ENCODE measurements at places on chromosomes 5 and 9. TPM values are rescaled to one million over a fixed set of nuclear protein-coding genes. Genes with fewer than 3 reads are reported as not detected.

DNA sequence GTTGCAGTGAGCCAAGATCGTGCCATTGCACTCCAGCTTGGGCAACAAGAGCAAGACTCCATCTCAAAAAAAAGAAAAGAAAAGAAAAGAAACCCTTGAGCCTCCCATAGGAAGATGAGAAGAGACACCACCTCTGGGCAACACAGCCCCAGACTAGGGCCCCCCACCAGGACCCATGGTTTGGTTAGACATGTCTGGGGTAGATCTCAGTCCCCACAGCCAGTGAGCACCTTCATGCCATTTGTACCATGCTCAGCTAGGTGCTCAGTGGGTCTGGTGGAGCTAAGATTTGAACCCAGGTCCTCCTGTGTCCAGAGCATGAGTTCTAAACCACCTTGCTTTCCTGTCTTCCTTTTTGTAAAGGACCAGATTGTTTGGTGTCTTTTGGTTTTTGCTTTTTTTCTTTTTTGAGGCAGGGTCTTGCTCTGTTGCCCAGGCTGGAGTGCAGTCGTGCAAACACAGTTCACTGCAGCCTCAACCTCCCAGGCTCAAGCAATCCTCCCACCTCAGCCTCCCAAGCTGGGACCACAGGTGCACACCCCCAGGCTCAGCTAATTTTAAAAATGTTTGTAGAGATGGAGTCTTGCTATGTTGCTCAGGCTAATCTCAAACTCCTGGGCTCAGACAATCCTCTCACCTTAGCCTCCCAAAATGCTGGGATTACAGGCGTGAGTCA lies 11.7 kb downstream of the OLFML2A start:
- peak; percentile 37 for DNase-seq

- DNase-seq = no peak
These were observed 163.0 kb downstream of the SMARCA2 start for GRCh38 chr9:2178034-2178734.

DNA sequence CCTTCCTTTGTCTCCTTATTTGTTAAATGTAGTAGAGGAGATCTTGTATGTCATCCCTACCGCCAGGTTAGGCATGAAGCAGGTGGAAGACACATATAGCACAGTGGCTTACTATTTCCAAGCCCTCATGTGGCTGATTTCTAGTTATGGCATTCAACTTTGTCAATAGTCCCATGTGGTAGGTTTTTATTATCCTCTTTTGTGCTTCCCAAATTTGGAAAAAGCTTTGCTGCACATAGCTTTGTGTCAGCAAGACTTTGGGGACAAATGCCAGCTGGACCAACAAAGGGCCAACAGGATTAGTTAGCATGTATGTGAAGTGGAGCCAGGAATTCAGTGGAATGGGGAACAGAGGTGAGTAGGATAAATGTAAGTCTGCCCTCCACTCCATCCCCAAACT lies 276.3 kb downstream of the PSAT1 start:
- DNase-seq = no peak

The ACOT12 gene
- total RNA-seq = not detected

The RNF183 gene
- total RNA-seq = not detected

The TMEFF1 gene
- total RNA-seq = 0.42 TPM

- DNase-seq = no peak
These were observed 2.9 kb upstream of the ICE1 start for GRCh38 chr5:5419291-5420210.

DNA sequence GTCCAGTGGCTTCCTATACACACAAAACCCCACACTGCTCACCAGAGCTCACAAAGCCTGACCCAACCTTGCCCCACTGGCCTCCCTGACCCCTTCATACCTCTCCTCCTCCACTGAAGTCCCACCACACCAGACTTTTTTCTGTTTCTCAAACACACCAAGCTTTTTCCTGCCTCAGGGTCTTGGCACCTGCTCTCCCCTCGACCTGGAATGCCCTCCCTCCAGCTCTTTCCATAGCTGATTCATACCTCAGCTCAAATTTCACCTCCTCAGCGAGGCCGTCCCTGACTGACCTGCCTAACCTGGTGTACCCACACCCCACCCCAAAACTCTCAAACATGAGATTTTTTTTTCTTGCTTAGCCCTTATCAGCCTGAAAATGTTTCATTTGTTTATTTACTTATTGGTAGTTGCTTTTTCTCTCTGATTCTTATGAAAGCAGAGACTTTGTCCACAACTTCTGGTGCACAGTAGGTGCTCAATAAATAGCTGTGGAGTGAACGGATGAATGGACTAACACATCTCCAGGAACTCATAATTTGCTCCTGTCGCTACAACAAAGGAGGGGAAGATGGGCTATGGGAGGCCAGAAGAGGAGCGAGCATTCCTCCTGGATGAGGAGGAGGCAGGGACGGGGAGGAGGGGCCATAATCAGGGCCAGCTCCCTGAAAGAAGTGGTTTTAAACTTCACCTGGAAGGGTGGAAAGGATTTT lies 84.3 kb downstream of the SH3TC2 start:
- DNase-seq = no peak

DNA sequence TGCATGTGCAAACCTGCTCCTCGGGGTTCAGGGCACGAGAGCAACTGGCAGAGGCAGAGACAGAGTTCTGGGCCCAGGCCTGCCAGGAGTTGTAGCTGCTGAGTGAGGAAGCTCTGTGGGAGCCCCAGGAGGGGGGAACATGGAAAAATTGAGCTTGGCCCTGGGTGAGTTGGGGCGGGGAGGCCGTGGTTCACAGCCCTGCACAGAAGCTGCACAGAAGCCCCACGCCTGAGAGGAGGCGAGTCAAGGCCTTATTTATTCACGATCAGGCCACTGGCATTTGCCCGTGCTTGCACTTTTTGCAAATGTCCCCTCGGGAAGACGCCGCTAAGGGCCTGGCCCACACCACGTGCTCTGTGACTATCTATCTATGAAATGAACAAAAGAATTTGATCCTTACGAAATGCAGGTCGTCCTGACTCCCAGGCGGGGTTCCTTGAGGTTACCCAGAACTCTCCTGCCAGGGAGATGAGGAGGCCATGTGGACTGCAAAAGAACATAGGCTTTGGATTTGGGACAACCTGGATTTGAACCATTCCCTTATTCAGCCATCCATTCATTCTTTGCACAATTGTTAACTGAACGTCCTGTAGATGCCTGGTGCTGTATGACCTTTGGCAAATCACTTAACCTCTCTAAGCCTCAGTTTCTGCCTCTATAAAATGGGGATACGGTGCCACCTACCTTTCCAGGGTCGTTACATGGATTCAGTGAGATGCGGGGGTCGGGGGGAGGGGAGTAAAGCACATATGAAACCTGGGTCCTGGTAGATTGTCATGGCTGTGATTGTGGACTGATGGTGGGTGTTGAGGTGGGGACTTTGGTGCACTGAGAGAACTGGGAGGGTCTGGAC lies 17.9 kb downstream of the COL27A1 start:
- DNase-seq = no peak

- DNase-seq = no peak
These were observed 85.7 kb downstream of the SERINC5 start for GRCh38 chr5:80170117-80170535.

GRCh38 chr5:65734921-65735320 lies 12.9 kb downstream of the NLN start:
- no peak for DNase-seq

- no peak for DNase-seq
These were observed 9.1 kb downstream of the PRDM6 start for GRCh38 chr5:123097871-123098735.

- DNase-seq = no peak
These were observed 72.7 kb downstream of the ZFAND5 start for GRCh38 chr9:72292256-72292682.

GRCh38 chr5:176812269-176813259 lies 2.2 kb downstream of the UNC5A start:
- DNase-seq = no peak

GRCh38 chr9:5884191-5884590 lies 6.5 kb upstream of the MLANA start:
- DNase-seq = no peak

- DNase-seq = no peak
These were observed 14.1 kb upstream of the RAPGEF6 start for GRCh38 chr5:131649161-131649560.

The ADRA1B gene
- total RNA-seq = 6.6 TPM

The ST8SIA4 gene
- total RNA-seq = 17.5 TPM

The ARSB gene
- total RNA-seq = 16.7 TPM

The LECT2 gene
- total RNA-seq = not detected

DNA sequence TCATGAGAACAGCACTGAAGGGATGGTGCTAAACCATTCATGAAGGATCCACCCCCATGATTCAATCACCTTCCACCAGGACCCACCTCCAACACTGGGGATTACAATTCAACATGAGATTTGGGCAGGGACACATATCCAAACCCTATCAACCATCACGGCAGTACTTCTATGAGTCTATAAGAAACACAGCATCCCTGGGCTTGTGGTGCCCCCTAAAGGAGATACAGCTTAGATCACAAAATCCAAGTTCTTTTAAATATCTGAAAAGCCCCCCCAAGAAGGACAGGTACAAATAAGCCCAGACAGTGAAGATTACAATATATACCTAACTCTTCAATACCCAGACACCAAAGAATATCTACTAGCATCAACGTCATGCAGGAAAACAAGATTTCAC lies 233.7 kb upstream of the ADRA1B start:
- no peak for DNase-seq

DNA sequence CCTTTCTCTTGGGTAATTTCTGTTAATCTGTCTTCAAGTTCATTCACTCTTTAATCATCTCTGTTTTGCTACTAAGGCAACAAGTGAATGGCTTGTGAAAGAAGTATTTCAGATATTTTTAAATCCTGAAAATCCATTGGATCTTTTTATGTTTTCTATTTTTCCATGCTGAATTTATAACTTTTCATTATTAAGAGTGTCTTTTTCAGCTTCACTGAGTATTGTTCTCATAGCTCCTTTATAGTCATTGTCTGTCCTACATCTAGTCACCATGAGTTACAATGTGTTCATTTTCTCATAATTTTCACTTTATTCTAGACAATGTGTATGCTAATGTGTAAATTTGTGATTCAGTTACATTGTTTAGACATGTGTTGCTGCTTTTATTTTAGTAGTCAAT lies 556.4 kb downstream of the TUSC1 start:
- no peak for DNase-seq

GRCh38 chr9:69867081-69867814 lies 46.6 kb downstream of the CFAP95 start:
- no peak for DNase-seq

DNA sequence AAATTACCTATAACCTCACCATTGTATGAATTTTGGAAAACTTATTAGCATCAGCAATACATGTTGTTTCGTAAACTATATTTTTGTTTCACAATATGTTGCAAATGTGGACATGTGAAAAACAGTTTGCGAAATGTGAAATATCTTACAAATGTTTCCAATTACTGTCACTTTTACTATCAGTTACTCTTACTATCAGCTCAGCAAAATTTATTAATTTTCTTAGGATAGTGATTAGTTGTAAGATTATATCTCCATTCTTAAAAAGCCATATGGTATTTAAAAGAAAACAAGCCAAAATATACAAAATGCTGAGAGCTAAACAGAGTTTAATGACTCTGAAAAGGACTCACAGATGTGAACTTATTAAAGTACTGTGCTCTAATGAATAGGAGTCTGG lies 111.9 kb upstream of the LPAR1 start:
- no peak for DNase-seq

The GPR150 gene
- 0.32 TPM for total RNA-seq

DNA sequence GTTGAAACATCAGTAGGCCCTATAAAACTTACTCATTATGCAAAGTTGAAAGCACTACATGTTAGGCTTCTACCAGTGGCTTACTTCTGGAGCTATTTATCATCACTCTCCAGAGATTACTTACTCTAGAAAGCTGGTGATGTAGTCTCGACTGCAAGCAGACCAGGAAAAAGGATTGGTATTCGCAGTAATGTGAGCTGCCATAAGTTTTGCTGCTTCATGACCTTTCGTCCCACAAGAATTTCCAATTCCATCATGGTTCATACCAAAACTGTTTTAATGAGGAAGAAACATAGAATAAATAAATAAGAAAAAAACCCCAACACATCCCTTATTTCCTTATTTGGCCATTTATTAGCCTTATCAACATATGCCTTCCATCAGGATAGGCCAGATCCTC lies 181.9 kb downstream of the ADAMTS6 start:
- no peak for DNase-seq

The ARHGEF37 gene
- total RNA-seq = 3.9 TPM

GRCh38 chr5:160480652-160481051 lies 59.0 kb downstream of the PTTG1 start:
- DNase-seq = no peak

- no peak for DNase-seq
These were observed 208.8 kb downstream of the ERCC6L2 start for GRCh38 chr9:96084331-96084734.

- peak; percentile 87 for DNase-seq
These were observed 85.7 kb downstream of the AMBP start for GRCh38 chr9:113992276-113992951.

DNA sequence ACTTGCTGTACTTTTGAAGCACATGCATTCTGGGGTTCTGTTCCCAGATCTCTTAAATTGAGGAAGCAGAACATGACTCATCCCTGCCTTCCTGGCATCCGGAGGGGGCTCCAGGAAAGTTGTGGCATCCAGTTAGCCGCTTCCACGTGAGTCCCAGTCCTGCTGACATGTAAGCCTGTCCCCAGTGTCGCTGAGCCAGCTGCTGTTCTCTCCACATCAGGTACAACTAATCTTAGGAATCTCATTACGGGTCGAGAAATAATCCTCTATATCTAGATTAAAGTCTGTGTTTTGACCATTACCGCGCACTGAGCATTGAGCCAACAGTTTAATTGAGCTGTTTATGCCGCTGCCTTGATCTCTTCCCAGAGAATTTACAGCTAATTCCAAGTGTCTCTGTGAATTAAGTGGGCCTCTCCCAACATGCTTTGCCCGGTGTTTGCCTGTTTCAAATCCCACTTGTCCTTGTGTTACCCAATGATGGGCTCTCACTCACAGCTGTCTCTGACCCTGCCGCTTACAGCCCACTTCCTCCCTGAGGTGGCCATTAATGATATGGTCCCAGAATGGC lies 10.5 kb upstream of the SHB start:
- DNase-seq = no peak

DNA sequence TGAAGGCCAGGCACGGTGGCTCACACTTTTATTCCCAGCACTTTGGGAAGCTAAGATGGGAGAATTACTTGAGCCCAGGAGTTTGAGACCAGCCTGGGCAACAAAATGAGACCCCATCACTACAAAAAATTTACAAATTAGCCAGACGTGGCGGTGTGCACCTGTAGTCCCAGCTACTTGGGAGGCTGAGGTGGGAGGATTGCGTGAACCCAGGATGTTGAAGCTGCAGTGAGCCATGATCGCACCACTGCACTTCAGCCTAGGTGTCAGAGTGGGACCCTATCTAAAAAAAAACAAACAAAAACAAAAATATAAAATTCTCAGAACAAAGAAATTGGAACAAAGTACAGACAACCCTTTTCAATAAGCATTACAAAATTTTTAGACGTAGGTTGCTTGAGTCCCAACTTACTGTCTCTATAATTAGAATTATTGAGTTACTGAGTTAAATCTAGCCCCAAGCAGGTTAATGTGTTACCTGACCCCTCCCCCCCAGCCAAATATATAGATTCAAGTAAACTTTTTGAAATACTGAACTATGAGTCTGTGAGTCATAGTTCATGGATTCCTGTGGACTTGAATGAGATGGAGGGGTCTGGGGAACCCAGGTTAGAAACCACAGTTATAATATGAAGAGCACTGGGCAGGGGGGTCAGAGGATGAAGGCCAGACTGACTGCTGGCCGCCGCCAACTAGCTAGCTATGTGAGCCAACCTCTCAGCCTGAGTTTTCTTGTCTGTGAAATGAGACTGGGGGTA lies 173.1 kb downstream of the AOPEP start:
- no peak for DNase-seq

Data from mesenteric fat pad (tissue), 1 donor.